Esophagus muscularis mucosa (tissue), 4 donors: ENCODE measurements at places on chromosomes 12 and 14. TPM values are rescaled to one million over a fixed set of nuclear protein-coding genes. Genes with fewer than 3 reads are reported as not detected.

GRCh38 chr14:75690010-75690409, 29.0 kb downstream of the TTLL5 start:
- DNase-seq, result no peak
- H3K27ac ChIP-seq, result no peak overlapping the region
- peaks cover 45% of the 10 kb centered on the region for H3K36me3 ChIP-seq
- H3K4me1 ChIP-seq, result no peaks in the 10 kb centered on the region
- H3K4me3 ChIP-seq, result no peak overlapping the region

DNA sequence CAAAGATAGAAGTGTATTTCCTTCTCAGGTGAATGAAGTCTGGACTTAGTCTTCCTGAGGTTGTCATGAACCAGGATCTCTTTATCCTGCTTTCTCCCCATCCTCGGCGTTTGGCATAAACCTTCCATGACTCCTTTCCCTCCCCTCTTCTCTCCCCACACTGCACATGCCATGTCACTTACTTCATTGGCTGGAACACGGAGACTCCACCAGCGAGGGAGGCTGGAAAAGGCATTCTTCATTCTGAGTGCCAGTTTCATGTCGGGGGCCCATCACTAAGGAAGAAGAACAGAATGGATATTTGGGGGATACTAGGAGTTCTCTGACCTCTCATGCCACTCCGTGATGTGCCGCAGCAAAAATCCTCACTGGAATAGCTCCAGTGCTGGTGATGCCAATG, 105.6 kb downstream of the VCPKMT start:
- no peak overlapping the region for H3K4me3 ChIP-seq
- no peaks in the 10 kb centered on the region for H3K27me3 ChIP-seq
- H3K27ac ChIP-seq, result no peak overlapping the region
- no peaks in the 10 kb centered on the region for H3K4me1 ChIP-seq
- no peak for DNase-seq

The PLEK2 gene
- 0.40 TPM for total RNA-seq

DNA sequence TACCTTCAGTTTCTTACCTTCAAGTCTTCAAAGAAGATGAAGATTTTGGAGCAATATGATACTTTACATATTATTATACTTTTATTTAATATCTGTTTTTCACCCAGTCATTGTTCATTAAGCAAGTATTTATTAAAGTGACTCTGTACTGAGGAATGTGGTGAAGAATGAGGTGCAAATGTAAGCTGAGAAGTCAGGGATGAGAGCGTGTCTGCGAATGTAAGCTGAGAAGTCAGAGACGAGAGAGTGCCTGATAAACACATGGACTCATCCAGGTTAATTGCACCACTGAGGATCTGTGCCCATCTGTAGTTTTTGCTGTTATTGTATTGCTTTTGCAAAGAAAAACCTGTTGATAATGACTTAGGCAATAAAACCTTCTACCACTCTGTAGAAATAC, 211.9 kb upstream of the FAR2 start:
- no peak for DNase-seq
- H3K4me3 ChIP-seq, result no peak overlapping the region
- H3K36me3 ChIP-seq, result no peaks in the 10 kb centered on the region
- H3K4me1 ChIP-seq, result peaks cover 16% of the 10 kb centered on the region
- H3K27me3 ChIP-seq, result no peaks in the 10 kb centered on the region

DNA sequence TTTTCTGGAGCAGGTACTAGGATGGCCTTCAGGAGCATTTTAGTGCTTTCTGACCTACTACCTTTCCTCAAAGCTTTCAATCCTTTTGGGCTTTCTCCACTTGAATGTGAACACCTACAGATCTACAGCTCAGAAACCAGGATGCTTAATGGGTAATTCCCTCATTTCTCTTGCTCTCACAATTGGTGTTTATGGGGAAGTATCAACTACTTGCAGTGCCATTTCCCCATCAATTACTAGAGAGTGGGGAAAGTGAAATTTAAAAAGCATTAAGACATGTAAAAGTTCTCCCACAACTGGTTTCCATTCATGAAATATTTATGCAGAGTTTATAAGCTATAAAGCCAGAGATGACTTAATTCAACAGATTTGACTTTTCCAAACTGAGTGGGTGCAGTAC, 2.1 kb upstream of the YY1 start:
- H3K27ac ChIP-seq, result no peak overlapping the region
- no peaks in the 10 kb centered on the region for H3K27me3 ChIP-seq
- DNase-seq, result no peak
- H3K36me3 ChIP-seq, result no peaks in the 10 kb centered on the region
- peaks cover 46% of the 10 kb centered on the region for H3K4me1 ChIP-seq
- peak overlapping the region; percentile 97 for H3K4me3 ChIP-seq

GRCh38 chr12:25186788-25187402, 8.1 kb downstream of the DNAI7 start:
- H3K4me1 ChIP-seq, result no peaks in the 10 kb centered on the region
- H3K36me3 ChIP-seq, result no peaks in the 10 kb centered on the region
- H3K4me3 ChIP-seq, result no peak overlapping the region
- H3K27ac ChIP-seq, result no peak overlapping the region
- DNase-seq, result no peak

The TAS2R46 gene
- total RNA-seq, result not detected

DNA sequence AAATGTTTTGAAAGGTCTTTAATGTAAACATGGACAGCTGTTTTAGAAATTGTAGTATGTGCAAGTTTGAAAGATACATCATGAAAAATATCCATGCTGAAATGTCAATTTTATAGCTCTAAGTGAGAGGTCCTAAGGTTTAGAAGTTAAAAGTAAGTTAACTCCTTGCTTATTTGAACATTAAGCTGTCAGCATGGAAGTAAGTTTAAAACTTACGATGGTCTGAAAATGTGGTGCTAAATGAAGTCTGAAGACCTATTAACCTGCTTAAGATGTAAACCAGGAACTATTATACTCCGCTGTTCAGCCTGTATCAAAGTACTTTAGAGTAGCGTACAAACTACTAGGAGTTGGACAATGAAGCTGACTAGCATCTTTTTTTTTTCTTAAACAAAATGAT, 1082.4 kb downstream of the TMTC2 start:
- H3K4me1 ChIP-seq, result no peaks in the 10 kb centered on the region
- H3K36me3 ChIP-seq, result no peaks in the 10 kb centered on the region
- no peak overlapping the region for H3K27ac ChIP-seq

GRCh38 chr12:87425942-87426554, 603.2 kb downstream of the C12orf50 start:
- no peaks in the 10 kb centered on the region for H3K36me3 ChIP-seq
- H3K27ac ChIP-seq, result no peak overlapping the region
- H3K4me3 ChIP-seq, result no peak overlapping the region
- H3K27me3 ChIP-seq, result no peaks in the 10 kb centered on the region
- H3K4me1 ChIP-seq, result no peaks in the 10 kb centered on the region

The CAPS2 gene
- total RNA-seq, result 9.3 TPM
